ENCODE measurements at places on chromosomes 16 and 17.

GRCh38 chr16:69465083-69465721 lies 40.8 kb downstream of the CYB5B start:
- no peak for DNase-seq

DNA sequence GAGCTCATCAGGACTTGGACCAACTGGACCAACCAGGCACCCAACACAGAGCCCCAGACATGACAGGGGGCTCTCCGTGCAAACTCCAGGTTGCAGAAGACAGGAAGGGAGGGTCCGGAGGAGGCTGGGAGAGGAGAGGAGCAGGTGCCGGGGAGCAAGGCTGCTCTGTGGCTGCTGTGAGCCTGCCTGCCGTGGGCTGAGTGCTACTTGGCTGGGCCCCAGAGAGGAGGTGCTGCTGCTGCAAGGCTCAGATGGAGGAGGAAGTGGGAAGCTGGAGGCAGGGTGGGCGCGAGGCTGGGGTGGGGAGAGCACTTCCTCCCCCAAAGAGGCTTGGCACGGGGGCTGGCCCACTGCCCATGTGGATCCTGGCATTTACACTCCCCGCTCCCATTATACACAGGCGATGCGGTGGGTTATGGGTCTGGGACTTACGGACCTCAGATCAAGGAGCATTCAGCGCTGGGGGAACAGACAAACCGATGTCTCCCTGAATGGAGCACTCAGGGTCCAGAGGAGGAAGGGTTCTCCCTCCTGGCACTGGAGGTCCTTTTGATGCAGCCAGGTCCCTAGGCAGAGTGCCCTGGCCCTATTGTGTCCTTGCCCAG lies 15.9 kb downstream of the EPOP start:
- DNase-seq: no peak

DNA sequence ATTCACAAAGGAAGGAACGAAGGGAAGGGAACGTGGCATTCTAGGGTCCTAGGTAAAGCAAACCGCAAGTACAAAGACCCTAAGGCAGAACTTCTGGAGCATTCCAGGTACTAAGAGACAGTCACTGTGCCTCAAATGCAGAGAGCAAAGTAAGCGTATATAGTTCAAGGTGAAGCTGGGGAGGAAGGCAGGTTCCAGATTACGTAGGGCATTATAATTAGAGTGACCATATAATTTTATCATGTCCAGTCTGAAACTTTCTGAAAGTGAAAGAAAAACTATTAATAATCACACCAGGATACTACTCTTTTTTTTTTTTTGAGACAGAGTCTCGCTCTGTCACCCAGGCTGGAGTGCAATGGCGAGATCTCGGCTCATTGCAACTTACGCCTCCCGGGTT lies 25.7 kb downstream of the METTL16 start:
- no peak for DNase-seq

DNA sequence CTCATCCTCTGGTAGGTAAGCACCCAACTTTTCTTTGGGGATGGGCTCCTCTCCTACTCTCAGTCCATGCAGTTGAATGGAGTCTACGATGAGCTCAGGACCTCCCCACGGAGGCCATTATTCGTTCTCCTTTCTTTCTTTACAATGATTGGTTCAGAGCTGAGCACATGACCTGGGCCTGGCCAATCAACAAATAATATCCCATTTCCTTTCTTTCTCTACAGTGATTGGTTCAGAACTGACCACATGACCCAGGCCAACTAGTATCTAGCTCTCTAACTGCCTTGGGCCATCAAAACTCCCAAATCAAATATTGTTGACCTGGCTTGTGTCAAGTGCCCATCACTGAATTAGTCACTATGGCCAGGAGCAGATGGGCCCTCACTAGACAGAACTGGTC lies 129.2 kb downstream of the USP31 start:
- no peak for DNase-seq

- DNase-seq: no peak
Measured at GRCh38 chr17:49963626-49964302, 5.2 kb upstream of the DLX4 start.

DNA sequence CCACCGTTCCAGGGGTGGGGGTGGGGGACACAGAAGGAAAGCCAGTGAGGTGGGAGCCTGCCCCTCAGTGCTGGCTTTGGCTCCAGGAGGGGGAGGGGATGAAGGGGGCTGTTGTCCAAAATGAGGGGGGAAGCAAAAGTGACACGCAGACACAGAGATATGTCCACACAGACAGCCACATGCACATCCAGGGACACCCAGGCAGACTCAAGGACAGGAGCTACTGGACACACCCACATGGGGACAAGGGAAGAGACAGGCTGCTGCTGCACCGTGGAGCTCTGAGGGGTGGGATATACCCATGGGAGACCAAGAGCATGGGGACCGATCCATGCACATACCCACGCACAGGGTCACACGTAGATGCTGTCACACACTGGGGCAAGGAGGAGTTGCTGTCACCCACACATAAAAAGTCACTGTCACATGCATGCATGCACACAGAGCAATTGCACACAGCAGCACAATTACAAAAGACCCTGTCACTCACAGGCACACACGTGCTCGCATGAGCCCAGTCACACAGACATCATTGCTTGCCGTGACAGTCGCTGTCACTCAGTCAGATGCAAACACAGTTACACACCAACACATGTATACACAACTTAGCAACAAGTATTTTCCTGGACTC lies 1.3 kb downstream of the THRA start:
- DNase-seq: no peak

DNA sequence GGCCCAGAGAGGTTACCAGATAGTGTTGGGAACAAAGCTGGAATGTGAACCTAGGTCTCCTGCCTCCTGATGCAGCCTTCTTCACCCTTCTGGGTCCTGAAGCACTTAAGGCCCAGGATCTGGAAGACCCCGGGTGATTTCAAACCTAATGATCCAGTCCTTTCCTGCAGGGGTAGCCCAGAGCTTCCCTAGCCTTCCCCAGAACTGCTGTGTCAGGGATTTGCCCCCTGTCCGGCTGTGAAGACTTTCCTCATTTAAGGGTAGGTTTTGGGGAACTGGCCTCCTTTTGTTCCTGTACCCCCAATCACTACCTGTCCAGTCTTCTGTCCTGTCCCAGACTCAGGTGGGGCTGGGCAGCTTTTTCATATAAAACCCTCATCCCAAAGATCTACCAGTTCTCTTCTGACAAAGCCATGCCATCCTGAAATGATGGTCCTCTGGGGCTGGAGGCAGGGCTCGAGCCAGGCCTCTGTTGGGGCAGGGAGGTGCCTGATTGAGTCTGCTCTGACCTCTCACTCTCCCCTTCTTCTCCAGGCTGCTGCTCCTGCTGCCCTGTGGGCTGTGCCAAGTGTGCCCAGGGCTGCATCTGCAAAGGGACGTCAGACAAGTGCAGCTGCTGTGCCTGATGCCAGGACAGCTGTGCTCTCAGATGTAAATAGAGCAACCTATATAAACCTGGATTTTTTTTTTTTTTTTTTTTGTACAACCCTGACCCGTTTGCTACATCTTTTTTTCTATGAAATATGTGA lies 1.3 kb downstream of the MT1X start:
- no peak for DNase-seq

DNA sequence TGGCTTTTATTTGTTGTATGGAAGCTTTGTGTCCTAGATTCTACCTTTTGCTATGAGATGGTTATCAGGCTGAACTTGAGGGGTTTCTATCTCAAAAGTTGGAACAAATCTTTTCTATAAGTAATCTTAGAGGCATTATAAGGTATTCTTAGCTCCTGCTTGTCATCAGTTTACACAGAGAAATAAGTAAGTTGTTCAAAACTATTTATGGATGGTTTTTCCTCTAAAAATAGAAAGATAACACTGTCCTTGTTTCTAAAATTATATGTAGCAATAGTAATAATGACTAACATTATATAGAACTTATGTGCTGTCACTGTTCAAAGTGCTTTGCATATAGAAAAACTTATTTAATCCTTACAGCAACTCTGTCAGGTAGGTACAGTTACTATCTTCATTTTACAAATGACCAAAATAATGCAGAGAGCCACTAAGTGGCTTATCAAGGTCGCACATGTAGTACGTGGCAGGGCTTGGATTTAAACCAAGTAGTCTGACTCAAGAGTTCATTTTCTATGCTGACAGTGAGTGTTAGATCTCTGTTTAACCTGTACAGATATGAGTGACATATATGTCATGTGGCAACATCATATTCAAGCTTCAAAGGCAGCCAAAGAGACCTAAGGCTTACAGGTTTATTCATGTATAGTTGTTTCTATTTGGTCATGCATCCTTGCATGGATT lies 59.0 kb downstream of the PHKB start:
- DNase-seq: no peak

DNA sequence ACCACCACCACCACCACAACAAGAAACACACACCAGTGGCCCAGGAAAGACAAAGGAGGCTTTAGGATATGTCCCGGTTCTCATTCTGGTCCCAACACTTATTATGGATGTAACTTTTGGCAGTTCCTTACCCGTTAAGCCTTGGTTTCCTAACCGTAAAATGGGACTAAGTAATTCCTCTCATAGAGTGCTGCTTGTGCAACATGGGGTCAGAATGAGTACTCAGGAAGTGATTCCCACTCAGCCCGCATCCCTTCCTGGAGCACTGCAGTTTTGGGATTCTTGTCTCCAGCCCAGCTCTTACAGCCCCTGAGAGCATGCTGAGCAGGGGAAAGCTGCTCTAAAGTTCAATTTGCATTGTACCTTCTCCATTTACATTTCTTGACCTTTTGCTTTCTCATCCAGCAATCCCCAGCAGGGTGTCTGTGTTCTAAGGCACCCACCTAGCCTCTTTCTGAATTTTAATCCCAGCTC lies 262.6 kb downstream of the PRKCA start:
- DNase-seq: no peak

- DNase-seq: no peak
Measured at GRCh38 chr16:66996324-66996982, 8.1 kb downstream of the CES4A start.

- DNase-seq: no peak
Measured at GRCh38 chr16:17345043-17345442, 125.7 kb downstream of the XYLT1 start.

DNA sequence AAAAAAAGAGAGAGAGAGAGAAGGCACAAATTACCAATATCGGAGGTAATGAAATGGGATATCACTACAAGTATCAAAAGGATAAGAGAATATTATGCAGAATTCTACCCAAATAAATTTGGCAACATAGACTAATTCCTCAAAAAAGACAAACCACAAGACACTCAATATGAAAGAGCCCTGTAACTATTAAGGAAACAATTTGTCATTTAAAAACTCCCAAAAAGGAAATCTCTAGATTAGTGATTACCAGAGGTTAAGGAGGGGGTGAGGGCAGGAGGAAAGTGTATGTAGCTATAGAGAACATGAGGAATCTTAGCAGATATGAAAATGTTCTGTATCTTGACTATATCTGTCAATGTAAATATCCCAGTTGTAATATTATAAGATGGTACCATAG lies 54.0 kb downstream of the CFDP1 start:
- no peak for DNase-seq

DNA sequence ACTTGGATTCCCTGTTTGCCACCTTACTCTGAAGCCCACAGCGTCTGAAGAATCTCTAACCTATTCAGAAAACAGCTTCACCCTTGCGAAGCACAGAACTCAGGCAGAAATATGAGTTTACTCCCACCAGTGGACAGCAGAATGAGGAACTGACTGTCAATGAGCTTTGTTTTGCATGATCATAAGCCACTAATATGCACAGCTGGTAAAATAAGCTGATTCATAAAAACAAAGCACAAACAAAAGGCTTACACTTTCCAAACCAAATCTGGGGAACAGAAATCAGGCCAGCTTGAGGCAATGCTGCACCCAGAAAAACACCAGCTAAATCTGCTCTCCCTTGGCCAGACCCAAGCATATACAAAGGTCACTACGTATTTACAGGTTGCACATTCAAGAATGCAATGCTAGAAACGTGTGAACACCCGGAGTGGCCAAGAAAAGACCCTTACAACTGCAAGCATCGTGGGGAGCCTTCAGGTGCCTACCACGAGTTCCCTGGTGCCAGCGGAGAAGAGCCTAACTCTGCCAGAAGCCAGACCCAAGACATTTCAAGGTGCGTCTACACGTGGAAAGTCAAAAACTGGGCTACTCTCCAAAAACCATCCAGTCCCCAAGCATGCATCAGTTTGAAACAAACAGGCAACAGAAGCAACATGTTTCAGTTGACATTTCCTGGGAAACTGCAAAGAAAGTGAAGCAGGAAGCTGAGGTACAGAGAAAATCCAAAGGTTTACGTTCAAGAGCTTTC lies 207.1 kb downstream of the ZFHX3 start:
- no peak for DNase-seq

GRCh38 chr17:62657145-62657665 lies 29.7 kb downstream of the MRC2 start:
- DNase-seq: no peak

DNA sequence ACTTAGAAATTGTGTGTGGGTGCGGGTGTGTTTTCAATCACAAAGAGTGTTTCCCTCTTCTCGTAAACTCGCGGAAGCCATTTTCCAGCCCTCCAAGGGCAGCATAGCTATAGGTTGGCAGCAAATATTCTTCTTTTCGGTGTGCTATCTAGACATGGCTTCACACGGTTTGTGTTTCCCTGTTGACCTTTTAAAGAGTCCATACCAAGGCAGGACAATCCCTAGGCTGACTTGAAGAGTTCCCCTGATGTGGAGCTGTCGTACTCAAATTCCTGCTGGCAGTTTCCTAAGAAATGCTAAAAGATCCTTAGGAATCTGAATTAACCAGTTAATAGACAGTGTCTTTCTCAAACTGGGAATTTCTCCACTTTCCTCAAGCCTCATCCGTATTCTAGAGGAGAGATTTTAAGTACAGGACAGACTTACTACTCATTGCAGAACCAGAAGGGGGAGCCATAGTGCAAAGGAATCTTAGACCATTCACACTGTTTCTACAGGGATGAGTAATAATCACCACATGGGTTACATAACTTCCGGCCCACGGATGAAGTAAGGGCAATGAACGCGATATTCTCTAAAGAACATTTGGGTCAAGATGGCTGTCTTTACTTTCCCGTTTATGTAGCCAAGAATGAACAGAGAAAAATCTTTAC lies 288.6 kb upstream of the ELAC2 start:
- no peak for DNase-seq

DNA sequence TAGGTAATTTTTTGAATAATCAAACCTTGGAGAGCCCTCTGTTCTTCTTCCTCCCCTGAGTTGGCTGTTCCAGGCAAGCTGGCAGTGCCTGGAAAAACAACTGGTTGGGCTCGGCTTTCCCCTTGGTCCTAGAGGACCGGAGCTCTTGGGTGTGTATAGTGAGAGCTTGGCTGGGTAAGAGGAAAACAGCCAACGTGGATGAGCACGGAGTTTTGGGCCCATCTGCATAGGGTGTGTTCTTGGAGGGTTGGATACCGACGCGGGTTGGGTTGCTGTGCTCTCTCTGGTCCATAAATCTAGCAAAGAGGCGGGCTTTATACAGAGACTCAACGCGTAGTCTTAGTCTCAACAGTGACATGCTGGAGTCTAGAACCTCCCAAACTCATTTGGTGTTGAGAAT lies 23.2 kb downstream of the ITGB3 start:
- DNase-seq: no peak

- DNase-seq: no peak
Measured at GRCh38 chr17:27475981-27476895, 20.0 kb downstream of the KSR1 start.

Measured in T-helper 9 cell (primary cell).